ENCODE measurements at places on chromosomes 11 and 22.

GRCh38 chr22:44658311-44658953 is 43.6 kb upstream of the PRR5 start:
- DNase-seq: no peak

DNA sequence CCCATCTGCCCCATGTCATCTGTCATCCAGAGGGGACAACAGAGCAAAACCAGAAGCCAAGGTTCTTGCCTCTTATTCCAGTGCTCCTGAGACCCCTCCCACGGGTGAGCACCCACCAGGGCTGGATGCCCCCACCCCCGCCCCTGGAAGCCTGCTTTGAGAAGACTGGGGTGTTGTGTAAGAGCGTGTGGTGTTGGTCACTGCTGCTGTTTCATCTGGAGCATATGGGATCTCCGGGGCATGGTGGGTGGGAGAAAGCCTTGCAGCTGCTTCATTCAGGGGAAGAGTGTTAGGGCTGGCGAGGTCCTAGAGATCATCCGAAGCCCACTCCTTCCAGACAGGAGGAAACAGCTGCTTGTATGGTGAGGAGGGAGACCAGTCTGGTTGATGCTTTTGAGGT is 54.1 kb downstream of the CHRDL2 start:
- no peak for DNase-seq

DNA sequence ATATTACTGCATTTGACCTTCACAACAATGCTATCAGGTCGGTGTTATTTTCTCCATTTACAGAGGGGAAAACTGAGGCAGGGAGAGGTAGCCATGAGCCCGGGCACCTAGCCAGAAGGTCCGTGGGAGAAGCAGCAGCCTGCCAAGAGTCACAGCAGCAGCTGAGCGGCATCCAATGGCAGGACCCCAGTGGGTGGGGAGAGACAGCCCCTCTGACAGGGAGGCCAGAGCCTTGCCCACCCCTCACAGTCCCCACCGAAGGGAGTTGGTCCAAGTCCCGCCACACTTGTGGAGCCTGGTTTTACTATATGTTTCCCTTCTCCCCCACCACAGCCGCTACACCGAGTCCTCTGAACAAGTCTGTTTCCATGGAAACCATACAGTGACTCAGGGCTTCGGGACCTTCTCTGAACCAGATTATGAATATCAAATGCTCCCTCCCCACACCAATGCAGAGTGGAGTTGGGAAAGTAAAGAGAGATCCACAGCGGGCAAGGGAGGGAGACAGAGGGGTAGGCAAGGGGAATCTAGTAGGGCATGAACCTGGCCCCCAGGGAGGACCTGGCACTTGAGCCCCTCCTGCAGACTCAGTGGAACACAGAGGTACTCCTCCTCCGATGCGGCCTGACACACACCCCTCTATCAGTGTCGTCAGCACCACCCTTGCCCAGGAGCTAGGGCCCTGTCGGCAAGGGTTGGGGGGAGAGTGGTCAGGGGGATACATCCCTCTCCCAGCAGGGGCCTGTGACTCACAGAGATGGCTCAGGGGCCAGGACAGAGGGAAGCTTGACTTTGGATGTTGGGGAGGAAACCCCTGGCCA is 2.5 kb downstream of the CHST1 start:
- DNase-seq: no peak

- no peak for DNase-seq
These were observed 1.5 kb downstream of the SLC43A1 start for GRCh38 chr11:57513911-57514537.

DNA sequence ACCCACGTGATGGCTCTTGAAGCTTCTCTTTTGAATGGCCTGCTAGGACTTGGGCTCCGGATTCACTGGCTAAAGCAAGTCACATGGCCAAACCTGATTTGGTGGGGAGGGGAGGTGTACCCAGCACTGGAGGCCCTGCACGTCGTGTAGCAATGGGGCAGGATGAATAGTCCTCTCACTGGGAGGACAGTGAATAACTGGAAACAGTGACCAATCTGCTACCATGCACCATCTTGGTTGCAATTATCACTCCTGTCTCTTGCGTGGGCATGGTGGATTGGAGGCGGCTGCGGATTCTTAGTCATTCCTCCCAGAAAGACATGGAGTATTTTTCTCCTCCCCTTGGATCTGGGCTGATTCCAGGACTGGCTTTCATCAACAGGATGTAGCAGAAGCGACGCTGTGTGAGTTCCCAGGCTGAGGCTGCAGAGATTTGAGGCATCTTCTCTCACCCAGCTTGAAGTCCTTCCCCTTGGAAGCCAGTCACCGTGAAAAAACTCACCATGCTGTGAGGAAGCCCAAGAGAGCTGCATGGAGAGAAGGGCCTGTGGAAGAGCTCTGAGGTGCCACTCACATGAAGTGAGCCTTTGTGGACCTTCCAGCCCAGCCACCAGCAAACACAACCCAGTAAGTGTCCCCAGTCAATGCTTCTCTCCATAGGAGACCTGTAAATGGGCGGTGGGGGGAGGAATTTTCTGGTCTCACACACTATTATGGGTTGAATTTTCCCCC is 70.4 kb downstream of the IGLL1 start:
- no peak for DNase-seq

GRCh38 chr22:46622081-46622521 is 1.9 kb downstream of the GRAMD4 start:
- DNase-seq: peak; percentile 91

GRCh38 chr22:45159652-45160462 is 3.9 kb upstream of the NUP50 start:
- no peak for DNase-seq

GRCh38 chr11:71214553-71215424 is 37.6 kb downstream of the SHANK2 start:
- peak; percentile 56 for DNase-seq

- no peak for DNase-seq
These were observed 669 bp downstream of the RPL27A start for GRCh38 chr11:8683115-8683807.

DNA sequence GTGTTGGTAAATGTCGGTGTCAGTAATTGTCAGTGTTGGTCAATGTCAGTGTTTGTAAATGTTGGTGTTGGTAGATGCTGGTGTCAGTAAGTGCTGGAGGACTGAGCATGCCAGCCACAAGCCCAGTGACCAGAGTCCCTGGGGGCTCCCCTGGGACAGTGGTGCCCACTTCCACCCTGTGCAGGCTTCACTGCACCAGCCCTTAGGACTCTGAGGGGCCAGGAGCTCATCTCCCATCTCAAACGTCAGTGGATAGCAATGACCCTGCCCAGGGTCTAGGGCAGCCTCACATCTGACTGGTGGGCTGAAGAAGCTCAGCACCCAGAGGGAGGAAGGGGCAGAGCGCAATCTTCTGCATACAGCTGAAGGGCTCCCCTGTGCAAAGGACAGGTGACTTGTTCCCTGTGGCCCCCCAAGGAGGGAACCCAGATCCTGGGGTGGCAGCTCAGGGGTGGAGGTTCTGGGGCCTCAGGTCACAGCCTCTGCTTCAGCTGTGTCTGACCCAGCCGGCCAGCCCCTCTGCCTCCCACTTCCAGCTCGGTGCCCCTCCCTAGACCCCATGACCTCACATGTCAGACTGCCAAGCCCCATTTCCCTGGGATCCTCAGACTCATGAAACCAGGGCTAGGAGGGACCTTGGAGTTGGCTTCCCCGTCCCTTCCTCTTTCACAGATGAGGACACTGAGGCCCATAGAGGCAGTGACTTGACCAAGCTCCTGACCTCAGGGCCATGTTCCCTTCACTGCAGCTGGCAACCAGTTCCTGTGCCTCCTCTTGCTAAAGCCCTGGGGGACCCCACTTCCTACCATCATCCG is 138.4 kb downstream of the CRYBB2 start:
- DNase-seq: no peak

GRCh38 chr11:10514709-10515108 is 26.3 kb downstream of the RNF141 start:
- no peak for DNase-seq

DNA sequence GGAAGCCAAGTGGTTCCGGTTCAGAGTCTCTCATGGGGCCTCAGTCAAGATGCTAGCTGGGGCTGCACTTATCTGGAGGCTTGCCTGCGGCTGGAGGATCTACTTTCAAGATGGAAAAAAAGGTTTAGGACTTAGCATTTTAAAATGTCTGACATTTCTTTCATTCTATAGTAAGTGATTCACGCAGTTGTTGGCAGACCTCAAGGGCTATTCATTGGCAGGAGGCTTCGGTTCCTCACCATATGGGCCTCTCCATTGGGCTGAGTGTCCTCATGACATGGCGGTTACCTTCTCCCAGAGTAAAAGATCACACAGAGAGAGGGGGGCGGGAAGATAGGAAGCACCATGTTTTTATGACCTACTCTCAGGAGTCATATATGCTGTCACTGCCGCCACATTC is 298.0 kb upstream of the PLET1 start:
- DNase-seq: no peak

- no peak for DNase-seq
These were observed 15.5 kb upstream of the TSPAN18 start for GRCh38 chr11:44711113-44711786.

DNA sequence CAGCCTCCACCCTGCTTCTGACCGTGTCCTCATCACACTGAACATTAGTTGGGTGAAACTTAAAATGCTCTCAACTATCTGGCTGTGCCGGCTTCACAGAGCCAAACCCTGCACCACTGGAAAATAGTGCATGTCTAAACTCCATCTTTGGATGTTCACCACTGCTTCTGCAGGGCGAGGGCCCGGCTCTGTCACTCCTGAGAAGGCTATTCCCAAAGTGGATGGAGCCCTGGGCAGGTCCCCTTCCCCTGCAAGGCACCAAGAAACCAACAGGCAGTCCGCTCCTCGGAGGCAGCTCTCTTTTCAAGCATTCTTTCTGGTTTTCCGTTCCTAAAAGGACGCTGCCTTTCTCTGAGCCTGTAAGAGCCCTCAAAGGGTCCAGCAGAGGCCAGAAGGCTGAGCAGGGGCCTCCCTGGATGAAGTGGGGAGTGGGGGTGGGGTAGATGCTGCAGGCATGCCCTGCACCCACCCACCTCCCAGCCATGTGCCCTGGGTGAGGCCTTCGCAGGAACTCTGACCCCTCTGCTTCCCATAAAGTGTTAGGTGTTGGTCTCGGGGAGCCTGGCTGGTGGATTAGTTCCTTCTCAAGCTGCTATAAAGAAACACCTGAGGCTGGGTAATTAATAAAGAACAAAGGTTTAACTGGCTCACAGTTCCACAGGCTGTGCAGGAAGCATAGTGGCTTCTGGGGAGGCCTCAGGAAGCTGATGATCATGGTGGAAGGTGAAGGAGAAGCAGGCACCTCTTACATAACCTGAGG is 23.3 kb downstream of the LINC01488 start:
- no peak for DNase-seq

DNA sequence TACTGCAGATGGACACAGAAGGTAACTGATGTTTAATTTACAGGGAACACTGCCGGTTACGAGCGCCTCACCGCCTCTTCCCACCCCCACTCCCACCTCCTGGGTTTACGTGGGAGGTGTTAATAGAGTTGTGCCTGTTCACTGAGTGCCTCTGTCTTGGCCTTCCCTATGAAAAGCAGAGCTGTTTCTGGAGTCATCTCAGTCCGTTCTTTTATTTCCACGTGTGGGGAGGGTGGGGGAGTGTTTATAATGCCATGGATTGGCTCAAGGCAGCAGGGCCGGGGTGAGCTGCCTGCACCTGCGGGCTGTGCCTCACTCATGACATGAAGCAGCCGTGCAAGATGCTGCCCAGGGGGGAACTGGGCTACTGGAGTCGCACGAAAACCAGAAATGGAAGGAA is 322.7 kb downstream of the CADM1 start:
- DNase-seq: no peak

DNA sequence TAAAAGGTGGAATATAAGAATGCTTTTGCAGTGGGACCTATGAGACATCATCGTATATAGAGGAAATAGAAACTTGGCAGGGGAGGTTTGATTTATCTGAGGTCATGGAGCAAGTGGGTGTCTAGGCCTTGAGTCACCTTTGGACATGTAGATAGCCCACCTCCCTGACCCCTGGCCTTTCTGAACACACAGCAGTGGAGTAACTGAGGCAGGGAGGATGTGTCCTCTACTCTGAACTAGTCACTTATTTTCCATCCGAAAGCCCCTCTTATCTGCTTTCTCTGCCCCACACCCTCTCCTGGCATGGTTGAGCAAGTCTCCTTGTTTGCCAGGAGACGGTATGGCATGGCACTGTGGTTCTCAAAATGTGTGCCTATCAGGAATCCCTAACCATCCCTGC is 7.9 kb downstream of the CD82 start:
- DNase-seq: no peak

DNA sequence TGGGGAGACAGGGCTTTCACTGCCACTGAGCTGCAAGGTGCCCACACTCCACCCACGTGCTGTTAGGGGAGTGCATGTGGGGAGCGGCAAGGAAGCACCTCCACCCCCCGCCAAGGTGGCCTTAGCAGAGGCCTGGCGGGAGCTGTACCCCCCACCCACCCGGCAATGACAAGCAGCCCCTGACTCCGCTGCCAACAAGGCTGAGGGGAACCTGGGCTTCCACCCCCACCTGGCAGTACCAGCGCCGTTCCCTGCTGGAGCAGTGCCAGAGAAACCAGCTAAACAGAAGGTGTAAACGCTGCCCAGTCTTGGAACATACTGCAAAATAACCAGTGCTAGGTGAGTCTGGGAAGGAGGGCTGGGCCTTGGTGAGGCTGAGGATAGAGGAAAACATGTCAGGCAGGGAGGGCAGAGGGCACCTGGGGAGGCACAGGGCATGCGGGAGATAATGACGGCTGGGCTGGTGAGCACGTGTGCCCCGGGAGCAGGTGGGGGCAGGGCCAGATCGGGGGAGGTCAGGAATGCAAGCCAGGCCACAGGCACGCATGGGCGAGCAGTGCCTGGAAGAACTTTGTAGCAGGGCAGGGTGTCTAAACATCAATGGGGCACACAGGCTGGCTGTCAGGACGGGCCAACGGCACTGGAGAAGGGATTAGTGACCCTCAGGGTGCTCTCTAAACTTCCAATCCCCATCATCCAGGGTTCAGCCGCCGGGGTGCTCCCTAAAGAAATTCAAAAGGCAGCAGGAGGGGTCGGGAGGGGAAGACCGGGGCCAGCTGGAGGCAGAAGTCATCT is 6.6 kb downstream of the CERK start:
- DNase-seq: peak; percentile 71

GRCh38 chr22:29193021-29193420 is 12.7 kb upstream of the EMID1 start:
- no peak for DNase-seq

DNA sequence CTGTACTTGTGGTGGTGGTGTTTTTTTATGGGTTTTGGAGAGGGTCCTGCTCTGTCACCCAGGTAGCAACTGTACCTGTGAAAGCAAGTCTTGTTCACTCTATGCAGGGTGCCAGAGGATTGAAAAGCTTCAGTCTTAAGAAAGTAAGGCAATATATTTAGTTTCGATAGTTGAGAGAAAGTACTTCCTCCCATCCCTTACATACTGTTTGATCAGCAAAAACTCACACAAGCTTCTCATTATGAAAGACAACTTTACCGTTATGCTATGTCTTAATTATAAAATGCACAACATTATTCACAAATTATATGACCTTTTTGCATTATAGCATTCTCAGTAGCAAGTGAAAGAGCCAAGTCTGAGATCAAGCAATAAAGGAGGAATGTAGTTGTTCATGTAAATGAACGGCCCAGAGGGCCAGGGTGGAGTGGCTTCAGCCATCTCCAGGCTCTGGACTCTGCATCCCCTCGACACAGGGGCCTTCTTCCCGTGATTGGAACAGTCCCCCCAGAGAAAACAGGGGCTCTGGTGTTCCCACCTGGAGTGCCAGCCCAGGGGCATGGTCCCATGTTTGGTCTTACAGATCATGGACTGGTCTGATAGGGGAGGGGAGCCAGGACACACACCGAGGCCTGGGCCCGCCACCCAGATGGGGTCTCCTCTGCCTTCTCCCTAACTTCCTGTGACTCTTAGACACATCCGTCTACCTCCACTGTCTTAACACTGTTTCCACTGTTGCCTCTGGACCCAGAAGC is 38.7 kb upstream of the CTTN start:
- DNase-seq: no peak

GRCh38 chr22:37021710-37022482 is 2.4 kb downstream of the MPST start:
- DNase-seq: no peak
